ENCODE measurements at places on chromosomes 5 and 9. TPM values are rescaled to one million over a fixed set of nuclear protein-coding genes. Genes with fewer than 3 reads are reported as not detected.

- DNase-seq, result no peak
These were observed 69.6 kb upstream of the ABCA1 start for GRCh38 chr9:104997536-104997935.

- no peak for DNase-seq
These were observed 113.2 kb downstream of the SLC25A46 start for GRCh38 chr5:110852053-110852452.

Gene IL4
- total RNA-seq, result not detected

DNA sequence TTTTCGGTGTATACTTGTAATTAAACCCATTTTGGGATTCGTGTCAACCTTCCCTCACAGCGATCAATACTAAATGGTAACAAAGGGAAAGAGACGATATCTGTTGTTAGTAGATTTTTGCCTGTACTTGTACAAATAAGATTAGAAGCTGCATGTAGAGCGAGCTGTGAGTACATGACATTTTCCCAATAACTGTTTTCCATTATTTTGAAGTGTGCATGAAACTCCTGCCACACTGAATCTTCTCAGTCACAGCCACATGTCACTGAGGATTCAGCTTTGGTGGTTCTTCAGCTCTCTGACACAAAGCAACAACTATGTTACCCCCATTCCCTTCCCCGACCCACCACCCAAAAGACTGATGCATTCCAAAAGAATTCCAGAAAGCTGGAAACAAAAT is 685.6 kb downstream of the EFNA5 start:
- no peak for DNase-seq

GRCh38 chr5:132262882-132263547 is 5.5 kb downstream of the PDLIM4 start:
- DNase-seq, result no peak

- peak; percentile 80 for DNase-seq
These were observed 152.8 kb upstream of the DAP start for GRCh38 chr5:10913841-10914240.

GRCh38 chr5:113381791-113382190 is 53.0 kb downstream of the TSSK1B start:
- DNase-seq, result no peak

Gene MGAT4B
- 121 TPM for total RNA-seq

Gene HRH2
- not detected for total RNA-seq

- DNase-seq, result no peak
These were observed 95.7 kb downstream of the ANKH start for GRCh38 chr5:14775857-14776256.

Gene CTXN3
- total RNA-seq, result not detected

Gene PTPRD
- total RNA-seq, result 0.11 TPM

DNA sequence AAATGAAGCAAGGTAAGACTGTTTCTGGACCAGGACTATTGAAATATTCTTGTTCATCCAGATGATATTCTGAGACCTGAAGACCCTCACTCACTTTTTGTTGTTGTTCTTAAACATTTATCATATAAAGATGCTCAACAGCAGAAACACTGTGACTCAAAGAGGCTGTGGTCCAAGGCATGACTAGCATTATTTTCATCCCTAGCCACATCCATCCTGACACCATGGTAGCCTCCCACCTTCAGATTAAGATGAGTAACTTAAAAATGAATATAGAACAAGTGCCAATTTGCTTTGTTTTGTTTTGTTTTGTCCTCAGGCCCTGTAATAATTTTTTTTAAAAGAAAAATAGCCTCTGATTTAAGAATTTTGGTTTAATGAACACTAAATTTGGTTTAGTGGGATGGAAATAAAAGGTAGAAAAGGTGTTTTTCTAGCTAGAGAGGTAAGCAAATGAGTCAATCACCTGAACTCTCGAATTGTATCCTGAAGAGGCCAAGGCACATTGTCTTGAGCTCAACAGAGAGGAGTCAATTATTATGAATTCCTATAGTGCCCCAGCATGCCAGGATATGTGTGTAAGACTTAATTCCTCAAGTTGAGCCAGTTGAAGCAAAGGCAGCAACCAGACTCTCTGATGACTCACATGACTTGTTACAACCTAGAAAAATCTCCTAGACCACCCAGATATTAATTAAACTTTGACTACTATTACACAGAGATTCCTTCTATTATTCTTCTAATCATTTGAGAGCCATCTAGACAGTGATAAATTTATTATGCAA is 380.1 kb upstream of the TUSC1 start:
- peak; percentile 86 for DNase-seq

- no peak for DNase-seq
These were observed 232.8 kb downstream of the NR2F1-AS1 start for GRCh38 chr5:93348231-93348630.

Gene C1QTNF2
- 0.25 TPM for total RNA-seq

- no peak for DNase-seq
These were observed 42.4 kb upstream of the PHYKPL start for GRCh38 chr5:178274781-178275537.

DNA sequence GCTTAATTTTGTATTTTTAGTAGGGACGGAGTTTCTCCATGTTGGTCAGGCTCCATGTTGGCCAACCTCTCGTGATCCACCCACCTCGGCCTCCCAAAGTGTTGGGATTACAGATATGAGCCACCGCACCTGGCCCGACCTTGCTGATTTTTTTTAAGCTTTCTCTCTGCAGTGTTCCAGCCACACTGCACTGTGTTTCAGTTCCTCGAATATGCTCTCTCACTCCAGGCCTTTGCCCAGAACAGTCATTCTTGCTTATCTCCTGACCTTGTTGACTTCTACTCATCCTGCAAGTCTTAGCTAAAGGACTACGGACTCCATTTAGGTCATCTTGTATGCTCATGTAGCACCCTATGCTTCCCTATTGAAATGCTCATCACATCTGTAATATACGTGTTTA is 3.3 kb downstream of the SNAPC3 start:
- no peak for DNase-seq

DNA sequence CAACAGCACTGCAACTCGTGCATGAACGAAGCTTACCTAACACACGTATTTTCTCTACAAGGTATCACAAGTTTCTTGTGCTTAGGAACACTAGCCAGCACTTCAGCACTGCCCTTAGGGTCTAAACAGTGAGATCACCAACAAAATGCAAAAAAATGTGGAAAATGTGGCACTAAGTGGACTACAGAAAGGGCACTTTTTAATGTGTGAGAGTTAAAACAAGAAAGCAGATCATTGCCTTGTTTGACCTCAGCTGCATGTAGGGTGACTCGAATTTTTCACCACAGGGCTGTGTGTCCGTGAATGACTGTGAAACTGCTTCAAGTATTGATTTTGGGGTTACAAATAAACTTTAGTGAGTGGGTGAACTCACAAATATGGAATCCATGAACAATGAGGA is 90.5 kb downstream of the MARCHF3 start:
- DNase-seq, result no peak

GRCh38 chr5:1006656-1007071 is 1.9 kb upstream of the NKD2 start:
- no peak for DNase-seq

Gene FOXI1
- not detected for total RNA-seq

DNA sequence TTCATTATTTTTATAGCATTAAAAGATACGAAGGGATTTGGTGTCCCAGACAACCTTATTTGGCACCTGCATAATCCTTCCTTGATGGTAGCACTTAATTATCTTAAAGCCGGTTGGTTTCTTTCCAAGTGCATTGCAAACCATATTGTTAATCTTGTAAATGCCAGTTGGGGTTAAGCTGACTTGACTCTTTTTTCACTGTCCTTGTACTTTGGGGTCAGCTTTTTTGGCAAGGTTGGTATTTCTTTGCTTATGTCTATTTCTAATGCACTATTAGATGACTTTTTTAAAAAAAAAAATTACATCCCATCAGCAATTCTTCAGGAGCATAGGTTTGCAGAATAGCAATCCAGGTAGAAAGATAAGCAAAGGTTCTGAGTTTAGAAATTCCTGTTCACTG is 466.8 kb upstream of the TLE4 start:
- DNase-seq, result no peak

DNA sequence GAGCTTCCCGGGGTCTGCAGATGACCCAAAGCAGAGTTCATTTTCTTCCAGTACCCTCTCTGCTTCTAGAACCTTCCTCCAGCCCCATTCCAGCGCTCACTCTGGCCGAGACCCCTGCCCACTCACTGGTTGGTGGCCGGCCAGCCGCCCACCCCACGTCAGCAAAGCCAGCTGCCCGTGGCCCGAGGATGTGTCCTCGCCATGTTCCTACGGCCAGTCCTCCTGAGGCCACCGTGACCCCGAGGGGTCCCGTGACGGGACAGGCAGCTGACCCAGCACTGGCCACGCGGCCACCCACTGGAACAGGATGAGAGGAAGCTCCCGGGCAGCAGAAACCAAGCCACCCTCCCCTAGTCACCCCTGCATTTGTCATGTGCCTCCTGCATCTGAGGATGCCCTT is 39.1 kb upstream of the SLC6A19 start:
- no peak for DNase-seq

DNA sequence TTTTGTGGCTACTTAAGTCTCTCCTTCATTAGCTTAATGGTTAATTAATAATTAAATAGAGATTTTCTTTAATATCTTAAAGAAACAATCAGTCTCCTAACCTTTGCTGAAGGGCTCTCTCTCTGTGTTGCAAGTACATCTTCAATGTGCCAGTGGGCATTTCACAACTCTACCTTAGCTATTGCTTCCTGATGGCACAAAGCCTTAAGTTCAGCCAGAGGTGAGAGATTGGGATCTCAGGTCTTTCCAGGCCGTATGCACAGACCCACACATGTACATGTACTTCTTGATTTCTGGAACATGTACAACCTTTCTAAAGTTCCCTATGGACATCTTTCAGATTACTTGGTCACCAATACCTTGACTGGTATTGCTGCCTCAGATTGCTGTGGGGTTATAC is 8.9 kb upstream of the ITGA1 start:
- no peak for DNase-seq

DNA sequence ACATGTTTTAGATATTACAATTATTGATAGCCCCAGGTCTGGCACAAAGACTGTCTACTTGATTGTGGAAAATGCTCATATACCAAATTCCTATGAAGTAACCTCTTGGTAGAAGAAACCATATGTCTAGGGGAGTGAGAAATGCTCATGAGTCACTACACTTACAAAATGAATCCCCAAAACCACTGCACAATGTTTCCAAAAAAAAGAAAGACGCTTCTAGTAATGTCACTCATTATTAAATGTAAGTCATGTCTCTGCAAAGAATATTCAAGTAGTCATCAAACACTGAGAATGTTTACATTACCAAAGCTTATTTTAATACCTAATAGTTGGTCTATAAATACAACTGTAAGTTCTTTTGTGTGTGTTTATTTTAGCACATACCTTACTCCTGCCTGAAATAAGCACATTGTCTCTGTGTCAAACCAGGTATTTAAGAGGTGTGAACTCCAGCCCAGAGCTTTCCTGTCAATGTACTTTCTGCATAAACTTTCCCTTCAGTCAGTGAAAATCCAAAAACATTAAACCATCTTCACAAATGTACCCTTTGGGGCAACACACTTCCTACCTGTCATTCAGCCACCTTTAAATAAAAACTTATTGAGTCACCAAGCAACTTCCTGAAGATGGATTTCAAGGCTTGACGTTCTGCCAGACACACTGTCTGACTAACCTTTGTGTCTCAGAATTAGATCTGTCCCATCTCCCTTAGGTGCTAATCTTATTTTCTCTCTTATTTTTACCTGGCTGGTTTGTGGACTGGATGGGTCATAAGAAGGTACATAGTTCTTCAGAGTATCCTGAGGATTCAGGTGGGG is 194.0 kb downstream of the NFIB start:
- DNase-seq, result peak; percentile 63

Gene SARDH
- total RNA-seq, result not detected

Gene C9orf50
- total RNA-seq, result not detected

Gene ST6GALNAC4
- 18.5 TPM for total RNA-seq

- no peak for DNase-seq
These were observed 390.8 kb upstream of the PTGER4 start for GRCh38 chr5:40288800-40289485.

GRCh38 chr9:137832830-137833590 is 44.6 kb upstream of the CACNA1B start:
- no peak for DNase-seq

Gene C8G
- total RNA-seq, result 0.25 TPM

GRCh38 chr5:159913501-159913900 is 2.8 kb upstream of the ADRA1B start:
- DNase-seq, result no peak

GRCh38 chr9:33291031-33291397 is 698 bp downstream of the NFX1 start:
- DNase-seq, result no peak

Gene SREK1
- 40.2 TPM for total RNA-seq

Gene LRRC19
- not detected for total RNA-seq

GRCh38 chr9:91273853-91274552 is 87.7 kb downstream of the AUH start:
- peak; percentile 55 for DNase-seq

DNA sequence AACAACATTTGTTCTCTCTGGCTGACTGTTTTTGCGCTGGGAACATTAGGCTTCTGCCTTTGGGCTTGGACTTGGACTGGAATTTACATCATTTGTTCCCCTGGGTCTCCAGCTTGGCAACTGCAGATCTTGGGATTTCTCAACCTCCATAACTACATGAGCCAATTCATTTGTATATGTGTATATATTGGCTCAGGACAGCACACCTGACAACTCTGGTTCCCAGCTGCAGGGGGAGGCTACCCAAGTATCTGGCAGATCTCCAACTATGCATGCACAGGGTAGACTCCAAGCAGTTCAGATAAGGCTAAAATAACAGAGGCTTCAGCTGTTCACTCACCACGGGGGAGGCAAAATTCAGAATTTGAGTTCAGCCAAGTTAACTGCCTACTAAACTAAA is 31.6 kb upstream of the F2RL1 start:
- DNase-seq, result peak; percentile 63

Gene OR1J2
- not detected for total RNA-seq

DNA sequence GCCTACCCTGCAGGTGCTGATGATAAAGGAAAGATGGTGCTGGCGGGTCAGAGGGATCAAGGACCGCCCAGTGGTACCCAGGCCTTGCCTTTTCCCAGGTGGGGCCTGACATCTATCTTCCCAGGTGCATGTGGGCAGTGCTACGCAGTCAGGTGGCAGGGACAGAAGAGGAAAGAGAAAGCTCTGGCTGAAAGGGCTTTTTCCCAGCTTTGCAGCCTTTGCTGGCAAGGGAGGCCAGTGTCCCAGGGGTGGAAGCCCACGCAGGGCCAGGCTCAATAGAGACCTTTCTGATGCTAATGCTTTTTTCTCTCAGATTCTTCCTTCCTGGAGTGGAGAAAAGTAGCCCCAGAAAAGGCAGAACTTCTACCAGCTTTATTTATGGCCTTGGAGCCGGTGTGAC is 36.7 kb downstream of the FABP6 start:
- DNase-seq, result no peak

DNA sequence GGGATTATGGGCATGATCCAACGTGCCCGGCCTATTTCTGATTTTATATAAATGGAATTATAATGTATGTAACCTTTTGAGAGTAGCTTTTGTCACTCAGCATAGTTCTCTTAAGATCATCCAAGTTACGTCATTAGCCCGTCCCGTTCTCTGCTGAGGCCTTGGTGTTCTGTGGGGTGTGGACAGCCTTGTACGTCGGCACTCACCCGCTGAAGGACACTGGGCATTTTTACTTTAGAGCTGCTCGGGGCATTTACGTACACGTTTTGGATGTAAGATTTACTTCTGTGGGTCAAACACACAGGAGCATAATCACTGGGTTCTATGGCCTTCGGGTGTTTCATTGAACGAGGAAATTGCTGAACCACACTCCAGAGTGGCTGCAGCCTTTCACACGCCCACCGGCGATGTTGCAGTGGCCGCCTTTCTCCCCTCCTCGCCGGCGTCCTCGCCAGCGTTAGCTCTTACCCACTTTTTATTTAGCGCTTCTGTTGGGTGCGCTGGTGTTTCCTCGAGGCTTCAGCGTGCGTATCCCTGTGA is 101.8 kb downstream of the EHMT1 start:
- DNase-seq, result peak; percentile 99
